ENCODE measurements at places on chromosomes 1 and 21.

DNA sequence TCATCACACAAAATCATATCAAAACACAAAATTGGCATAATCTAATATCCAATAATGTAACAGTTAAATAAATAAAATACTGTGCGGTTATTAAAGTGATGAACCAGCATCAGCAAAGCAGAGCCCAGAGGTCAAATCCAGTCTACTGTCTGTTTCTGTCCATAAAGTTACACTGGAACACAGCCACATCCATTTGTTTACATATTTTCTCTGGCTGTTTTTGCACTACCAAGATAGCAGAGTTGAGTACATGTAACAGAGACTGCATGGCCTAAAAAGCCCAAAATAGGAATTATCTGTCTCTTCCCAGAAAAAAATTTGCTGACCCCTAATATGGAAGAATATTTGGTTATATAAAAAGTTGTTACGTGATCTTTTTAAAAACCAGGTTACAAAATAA lies 242.2 kb upstream of the DMRTA2 start:
- no peak for DNase-seq

DNA sequence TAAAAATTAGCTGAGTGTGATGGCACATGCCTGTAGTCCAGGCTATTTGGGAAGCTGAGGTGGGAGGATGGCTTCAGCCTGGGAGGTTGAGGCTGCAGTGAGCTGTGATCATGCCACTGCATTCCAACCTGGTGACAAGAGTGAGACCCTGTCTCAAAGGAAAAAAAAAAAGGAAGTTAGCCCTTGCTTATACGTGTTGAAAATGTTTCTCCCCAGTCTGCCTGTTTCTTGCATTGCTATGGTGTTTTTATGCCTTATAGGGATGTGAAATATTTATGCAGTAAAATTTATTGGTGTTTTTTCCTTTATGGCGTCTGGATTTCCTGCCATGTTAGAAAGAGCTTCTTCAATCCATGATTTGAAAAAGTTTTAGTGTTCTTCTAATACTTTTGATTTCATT lies 3.6 kb upstream of the RERE start:
- DNase-seq: no peak

DNA sequence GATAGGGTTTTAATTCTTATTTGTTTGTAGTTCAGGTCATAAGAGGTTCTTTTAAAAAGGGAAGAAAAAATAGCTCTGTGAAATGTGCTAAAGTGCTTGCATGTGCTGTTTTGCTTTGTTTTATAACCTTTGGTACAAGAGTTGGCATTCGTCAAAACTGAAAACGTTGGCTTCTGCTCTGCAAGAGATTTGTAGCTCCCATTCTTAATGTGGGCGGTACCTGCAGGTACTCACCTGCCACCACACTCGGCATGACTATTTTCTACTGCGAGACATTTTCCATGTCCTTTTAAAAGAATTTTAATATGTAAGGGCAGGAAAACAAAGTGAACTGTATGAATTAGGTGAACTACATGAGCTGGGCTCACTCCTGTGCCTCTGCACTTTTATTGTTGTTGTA lies 92.6 kb downstream of the ADARB1 start:
- no peak for DNase-seq

DNA sequence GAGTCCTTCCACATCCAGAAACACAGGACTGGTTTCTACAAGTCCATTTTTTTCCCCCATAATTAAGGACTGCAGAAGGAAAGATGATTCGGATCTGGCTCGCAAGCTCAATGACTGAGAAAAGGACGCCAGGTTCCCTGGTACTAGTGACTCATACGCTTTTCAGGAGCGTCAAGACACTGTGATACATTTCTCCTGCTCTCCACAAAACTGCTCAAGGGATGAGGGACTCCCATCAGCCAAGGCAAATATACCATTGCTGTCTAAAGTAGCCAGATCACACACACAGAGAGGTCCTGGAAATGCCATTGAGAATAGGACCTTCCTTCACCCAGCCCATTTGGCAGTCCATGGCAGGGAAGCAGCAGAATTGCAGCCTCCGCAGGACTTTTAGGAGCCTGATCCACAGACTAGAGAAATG lies 253.6 kb upstream of the IRF2BP2 start:
- DNase-seq: no peak

- DNase-seq: peak; percentile 89
These were observed 3.4 kb upstream of the AHDC1 start for GRCh38 chr1:27607239-27607804.

GRCh38 chr1:47759251-47759935 lies 237.8 kb downstream of the TRABD2B start:
- DNase-seq: no peak

DNA sequence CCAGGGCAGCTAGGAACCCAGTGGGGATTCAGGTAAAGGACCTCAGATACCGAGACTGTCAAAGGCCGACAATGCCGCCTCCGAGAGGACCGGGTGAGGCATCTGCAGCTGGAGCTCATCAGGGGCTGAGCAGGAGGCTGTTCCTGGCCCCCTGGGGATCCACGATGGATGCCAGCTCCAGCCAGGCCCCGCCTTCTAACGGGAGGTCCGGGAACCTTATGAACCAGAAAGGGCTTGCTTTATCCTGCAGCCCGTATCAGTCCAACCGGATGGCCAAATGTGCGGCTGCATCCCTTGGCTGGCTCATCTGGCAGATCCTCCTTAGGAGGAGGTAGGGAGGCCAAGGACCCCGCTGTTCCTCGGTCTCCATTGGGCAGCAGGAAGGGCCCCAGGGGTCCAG lies 32.0 kb downstream of the SLC45A1 start:
- DNase-seq: no peak

GRCh38 chr1:93703643-93704042 lies 22.0 kb upstream of the BCAR3 start:
- DNase-seq: peak; percentile 45

- peak; percentile 96 for DNase-seq
These were observed at the start of gene TLR5 for GRCh38 chr1:223142795-223143536. TSS of gene TLR5 (minus strand) at chr1:223143248. CDS start at chr1:223113031, 30,217 bp downstream.

DNA sequence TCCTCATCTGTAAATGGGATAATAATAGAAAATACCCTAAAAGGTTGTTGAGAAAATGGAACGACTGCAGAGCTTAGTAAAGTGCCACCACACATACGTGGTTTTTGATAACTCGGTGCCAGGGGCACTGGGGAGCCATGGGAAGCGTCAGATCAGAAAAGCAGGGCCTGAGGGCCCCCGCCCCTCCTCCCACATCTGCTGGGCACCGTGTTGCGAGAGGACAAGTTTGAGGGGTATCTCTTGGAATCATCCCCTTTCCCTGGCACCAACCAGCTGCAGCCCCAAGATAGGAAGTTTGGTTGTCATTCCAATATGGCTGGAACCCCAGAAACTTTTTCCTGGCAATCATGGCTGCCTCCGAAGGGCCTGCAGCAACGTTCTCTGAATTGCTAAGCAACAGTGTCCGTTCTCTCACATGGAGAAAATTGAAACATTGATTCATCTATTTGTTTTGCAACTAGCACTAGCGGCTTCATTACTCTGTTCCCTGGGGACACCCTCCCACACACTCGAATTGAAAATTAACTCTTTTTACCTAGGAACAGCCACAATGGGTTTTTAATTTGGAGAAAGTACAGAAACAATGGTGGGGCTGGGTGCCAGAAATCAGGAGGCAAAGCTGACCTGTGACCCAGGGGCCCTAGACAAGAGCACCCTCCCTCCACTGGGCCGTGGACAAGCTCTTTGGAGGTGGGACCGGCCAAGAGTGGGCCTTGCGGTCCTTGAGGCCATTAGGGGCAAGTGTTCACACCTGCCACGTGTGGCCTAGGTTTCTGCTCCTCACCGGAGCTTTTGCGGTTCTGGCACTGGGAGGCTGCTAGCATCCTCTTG lies 190.0 kb upstream of the VAMP3 start:
- DNase-seq: no peak

- DNase-seq: no peak
These were observed 130.4 kb upstream of the F3 start for GRCh38 chr1:94672001-94672400.

GRCh38 chr1:94326329-94326728 lies 88.9 kb upstream of the ARHGAP29 start:
- no peak for DNase-seq

- peak; percentile 54 for DNase-seq
These were observed 3.7 kb downstream of the KNCN start for GRCh38 chr1:46547481-46548383.

DNA sequence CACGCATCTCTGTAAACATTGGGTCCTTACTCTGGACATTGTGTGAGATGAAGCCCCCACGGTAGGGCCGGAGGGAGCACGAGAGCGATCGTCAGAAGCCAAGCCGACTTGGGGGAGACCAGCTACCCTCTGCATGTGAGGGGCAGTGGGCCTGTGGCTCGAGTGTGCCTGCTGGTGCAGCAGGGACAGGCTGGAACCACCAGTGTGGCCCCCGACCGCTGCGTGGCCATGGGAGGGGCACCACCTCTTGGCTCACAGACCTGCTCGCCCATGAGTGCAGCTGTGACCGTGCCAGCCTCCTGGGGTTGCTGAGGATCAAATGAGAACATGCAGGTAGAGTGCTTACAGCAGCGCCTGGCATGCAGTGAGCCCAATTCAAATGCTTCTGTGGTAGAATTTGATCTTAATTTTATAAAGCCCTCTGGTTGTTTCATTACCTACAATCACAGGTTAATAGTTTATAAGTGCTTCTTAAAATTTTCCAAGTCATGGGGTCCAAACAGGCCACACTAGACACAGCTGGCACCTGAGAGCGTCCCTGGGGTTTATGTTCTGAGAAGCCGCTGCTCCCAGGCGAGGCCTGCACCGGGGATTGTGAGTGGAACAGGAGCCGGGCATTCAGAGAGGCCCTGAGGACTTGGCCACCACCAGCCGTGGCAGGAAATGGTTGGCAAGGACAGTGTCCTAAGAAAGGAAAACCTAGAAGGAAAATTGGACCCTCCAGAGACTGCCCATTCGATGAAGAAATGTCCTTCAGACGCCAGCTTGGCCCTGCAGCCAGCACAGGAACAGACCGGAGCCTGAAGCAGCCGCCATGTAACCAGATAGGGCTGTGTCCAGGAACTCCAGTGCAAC lies 22.6 kb upstream of the ADARB1 start:
- DNase-seq: no peak

GRCh38 chr1:71377886-71378285 lies 297.1 kb upstream of the ZRANB2 start:
- DNase-seq: no peak

DNA sequence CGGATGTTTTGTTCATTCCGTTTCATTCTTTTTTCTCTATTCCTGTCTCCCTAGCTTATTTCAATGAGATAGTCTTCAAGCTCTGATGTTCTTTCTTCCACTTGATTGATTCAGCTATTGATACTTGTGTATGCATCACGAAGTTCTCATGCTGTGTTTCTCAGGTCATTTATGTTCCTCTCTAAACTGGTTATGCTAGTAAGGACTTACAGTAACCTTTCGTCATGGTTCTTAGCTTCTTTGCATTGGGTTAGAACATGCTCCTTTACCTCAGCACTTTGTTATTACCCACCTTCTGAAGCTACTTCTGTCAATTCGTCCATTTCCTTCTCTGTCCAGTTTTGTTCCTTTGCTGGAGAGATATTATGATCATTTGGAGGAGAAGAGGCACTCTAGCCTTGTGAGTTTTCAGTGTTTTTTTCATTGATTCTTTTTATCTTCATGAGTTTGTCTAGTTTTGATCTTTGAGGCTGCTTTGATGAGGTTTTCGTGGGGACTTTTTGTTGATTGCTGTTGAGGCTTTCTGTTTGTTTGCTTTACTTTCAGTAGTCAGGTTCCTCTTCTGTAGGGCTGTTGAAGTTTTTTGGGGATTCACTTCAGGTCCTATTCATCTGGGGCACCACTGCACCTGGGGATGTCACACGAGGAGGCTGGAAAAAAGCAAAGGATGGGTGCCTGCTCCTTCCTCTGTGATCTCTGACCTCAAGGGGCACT lies 496.9 kb upstream of the LRRC7 start:
- DNase-seq: no peak

GRCh38 chr1:33288976-33289857 lies 31.7 kb downstream of the A3GALT2 start:
- no peak for DNase-seq

DNA sequence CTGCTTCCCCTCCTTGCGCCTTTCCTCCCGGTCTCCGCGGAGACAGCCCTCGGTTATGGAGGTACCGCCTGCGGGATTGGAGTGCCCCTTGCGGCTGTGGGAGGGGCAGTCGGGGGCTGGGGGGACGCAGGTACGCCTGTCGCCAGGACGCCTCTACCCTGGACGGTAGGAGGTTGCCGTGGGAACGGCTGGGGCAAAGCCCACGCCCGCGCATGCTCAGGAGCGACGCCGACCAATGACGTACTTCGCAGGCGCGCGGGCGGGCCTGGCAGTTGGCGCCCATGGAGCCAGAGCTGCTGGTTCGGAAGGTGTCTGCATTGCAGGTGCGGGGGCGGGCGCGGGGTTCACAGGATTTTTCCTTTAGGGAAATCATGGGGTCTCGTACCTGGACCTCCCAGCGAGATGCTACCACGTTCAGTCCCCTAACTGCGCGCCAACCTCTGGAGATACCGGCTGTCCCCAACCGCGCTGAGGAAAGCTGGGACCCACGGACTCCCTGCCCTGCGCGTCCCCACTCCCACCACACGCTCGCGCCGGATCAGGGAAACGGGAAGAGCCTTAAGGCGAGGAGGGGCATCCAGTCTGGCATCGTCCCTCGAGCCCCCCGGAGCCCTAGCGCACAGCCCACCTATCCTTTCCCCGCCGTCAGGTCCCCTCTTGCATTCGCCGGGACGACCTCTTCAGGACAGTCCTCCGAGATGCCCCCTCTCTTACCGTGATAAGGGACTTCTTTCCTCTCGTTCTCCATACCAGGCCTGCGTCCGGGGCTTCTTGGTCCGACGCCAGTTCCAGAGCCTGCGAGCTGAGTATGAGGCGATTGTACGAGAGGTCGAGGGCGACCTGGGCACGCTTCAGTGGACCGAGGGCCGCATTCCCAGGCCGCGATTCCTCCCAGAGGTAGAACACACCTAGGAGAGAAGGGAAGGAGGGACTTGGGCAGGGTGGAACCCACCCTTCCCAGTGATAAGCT lies at the start of gene IQCC:
IQCC (plus strand) TSS at position 271 of the 970 bp plus-strand sequence; CDS start at position 282, 11 bp downstream.
- peak; percentile 98 for DNase-seq

GRCh38 chr1:201192261-201192788 lies 1.7 kb downstream of the IGFN1 start:
- DNase-seq: no peak

DNA sequence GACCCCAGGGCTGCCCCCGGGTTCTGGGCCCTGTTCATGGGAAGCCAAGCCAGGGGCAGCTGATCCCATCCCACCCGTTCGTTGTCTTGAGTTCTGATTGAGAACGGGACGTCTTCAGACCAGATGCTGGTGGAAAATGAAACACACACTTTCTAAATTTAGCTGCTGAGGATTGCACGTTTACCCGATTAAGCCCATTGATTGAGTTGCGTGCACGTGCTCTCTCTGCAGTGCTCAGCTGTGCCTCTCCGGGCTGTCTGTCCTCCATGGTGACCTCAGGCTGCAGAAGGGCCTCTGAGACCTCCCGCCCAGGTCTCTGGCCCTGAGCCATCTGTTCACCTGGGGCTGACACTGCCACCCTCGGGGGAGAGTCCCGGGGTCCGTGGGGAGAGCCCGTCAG lies 27.0 kb upstream of the PEX10 start:
- no peak for DNase-seq

All from K562 (cell line).